ENCODE measurements at places on chromosomes 1 and 21.

GRCh38 chr1:62111084-62111483, 83.6 kb upstream of the L1TD1 start:
- DNase-seq = no peak

- peak; percentile 57 for DNase-seq
Measured at GRCh38 chr21:35922618-35923017, 137.7 kb downstream of the SETD4 start.

- DNase-seq = no peak
Measured at GRCh38 chr1:29811727-29812407, 575.5 kb downstream of the PTPRU start.

GRCh38 chr1:14027099-14027498, 327.1 kb downstream of the PRDM2 start:
- DNase-seq = no peak

DNA sequence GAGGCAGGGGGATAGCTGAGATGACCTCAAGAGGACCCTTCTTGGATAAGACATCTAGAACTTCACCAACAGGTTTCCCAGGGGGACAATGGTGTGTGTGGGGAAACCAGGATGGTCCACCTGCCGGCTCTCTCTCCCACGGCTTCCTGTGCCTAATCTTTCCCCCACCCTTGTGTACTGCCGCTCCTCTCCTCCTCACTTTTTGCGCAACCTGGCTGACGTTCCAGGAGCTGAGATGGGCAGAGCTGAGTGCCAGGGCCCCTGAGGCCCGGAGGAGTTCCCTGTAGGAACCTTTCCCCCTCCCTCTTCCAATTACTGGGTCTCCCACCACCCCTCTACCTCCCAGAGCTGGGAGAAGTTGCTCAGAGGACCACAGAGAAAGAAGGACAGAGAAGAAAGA, 6.9 kb downstream of the SLC26A9 start:
- DNase-seq = no peak

DNA sequence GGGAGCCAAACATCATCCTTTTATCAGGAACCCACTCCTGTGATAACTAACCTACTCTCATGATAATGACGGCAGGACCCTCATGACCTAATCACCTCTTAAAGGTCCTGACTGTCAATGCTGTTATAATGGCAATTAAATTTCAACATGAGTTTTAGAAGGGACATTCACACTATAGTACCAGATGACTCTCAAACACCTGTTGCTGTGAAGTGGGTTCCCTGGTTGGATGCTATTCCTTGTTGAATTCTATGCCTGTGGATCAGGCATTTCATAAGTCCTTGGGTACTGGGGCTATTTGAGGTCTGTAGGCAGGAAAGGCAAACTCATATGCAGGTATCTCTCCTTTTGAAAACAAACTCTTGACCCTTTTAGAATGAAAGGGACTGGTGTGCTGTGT, 7.5 kb upstream of the ZSWIM5 start:
- no peak for DNase-seq

GRCh38 chr1:170804419-170804818, 130.9 kb upstream of the MROH9 start:
- DNase-seq = no peak

- DNase-seq = no peak
Measured at GRCh38 chr1:182917378-182917777, 35.6 kb downstream of the SHCBP1L start.

DNA sequence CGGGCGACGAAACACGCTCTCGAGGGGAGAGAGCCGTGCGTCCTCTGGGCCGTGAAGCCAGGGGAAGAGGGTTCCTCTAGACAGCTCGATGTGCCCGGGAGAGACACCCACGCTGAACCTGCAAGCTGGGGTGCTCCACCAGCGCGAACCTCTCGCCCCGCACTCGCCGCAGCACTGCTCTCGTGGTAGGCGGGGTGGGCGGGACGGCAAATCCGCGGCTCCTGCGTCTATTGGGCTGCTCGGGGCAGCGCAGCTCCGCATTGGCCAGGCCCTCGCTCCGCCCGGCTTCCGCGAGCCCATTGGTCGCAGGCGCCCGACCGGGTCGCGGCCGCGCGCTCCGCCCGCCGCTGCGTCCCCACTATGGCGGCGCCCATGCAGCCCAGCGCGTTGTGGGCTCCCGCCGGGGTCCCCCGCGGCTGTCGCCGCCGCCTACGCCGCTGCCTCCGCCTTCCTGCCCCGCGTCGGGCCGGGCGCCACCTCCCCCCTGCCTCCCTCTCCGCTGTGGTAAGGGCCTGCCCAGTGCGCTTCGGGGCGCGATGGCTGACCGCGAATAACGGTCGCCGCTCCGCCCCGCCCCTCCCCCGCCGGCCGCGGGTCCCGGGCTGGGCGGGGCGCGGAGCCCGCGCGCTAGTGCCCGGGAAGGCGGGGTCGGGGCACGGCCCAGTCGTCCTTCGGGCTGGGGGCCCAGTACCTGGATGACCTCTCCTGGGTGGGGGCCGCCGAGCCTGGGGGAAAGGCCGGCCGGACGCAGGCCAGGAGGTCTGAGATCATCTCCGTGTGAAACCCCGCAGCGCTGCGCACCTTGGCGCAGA, at the start of gene ST3GAL3:
Gene ST3GAL3 (plus strand): TSS at position 347 of the 812 bp plus-strand sequence. CDS start 28,727 bp downstream, outside the sequence.
- peak; percentile 89 for DNase-seq

DNA sequence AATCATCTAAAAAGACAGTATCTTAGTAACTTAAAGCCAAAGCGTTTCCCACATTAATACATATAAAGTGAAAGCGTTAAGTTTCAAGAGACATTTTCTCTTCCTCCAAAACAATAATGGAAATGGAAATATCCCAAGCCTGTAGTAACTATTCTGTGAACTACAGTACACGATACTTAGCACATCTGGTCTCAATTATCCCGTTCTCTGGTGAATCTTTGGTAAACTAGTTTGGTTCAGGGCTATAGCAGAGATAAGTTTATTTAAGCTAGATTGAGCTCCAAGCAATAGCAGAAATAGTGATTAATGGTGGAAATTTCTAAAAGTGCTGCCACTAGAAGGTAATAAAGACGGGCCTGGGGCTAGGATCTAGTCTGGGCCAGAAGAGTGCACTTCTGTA, 55.2 kb downstream of the PCNX2 start:
- DNase-seq = no peak

- no peak for DNase-seq
Measured at GRCh38 chr1:19219451-19219850, 9.4 kb upstream of the UBR4 start.

DNA sequence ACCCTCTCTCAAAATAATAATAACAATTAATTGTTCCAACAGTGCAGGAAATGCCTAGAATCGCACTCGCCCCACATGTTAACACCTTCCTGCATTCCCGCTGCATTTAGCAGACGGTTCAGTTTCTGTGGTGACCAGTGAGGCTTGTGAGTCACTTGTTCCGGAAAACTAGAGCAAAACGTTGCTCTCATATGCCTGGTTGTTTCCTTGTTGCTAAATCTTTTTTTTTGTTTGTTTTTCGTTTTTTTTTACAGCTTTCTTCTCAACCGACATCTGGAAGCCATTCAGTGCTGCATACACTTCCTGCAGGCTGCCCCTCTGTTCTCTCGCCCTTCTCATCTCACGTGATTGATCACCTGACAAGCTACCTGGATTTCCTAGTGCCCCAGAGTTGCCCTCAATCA, 56.9 kb upstream of the TMPRSS2 start:
- no peak for DNase-seq

GRCh38 chr1:93638307-93638847, 43.3 kb downstream of the BCAR3 start:
- DNase-seq = no peak

GRCh38 chr21:15324542-15324941, 259.7 kb upstream of the NRIP1 start:
- DNase-seq = no peak

GRCh38 chr1:206590025-206590758, 22.1 kb downstream of the EIF2D start:
- DNase-seq = peak; percentile 12

GRCh38 chr21:39559511-39559910, 53.2 kb upstream of the B3GALT5 start:
- no peak for DNase-seq

- peak; percentile 33 for DNase-seq
Measured at GRCh38 chr21:38661889-38662568, 143.7 kb upstream of the ETS2 start.

DNA sequence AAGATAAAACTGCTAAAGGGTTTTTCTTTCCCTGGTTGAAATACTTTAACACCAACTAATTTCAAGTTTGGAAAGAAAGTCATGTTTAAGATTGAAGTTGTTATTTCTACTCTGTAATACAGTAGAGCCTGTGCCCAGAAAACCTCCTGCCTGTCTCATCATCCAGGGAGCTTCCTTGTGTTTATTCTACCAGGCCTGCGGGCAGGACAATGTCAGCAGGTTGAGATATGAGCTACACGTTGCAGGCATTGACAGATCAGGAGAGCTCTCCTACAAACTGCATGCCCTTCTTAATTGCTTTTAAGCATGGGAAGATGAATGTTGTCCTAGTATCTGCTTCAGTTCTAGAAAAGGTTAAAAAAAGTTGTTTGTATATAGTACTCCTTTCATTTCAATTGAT, 43.1 kb upstream of the CTBS start:
- DNase-seq = no peak

- no peak for DNase-seq
Measured at GRCh38 chr21:45638707-45639106, 4.8 kb upstream of the PCBP3 start.

DNA sequence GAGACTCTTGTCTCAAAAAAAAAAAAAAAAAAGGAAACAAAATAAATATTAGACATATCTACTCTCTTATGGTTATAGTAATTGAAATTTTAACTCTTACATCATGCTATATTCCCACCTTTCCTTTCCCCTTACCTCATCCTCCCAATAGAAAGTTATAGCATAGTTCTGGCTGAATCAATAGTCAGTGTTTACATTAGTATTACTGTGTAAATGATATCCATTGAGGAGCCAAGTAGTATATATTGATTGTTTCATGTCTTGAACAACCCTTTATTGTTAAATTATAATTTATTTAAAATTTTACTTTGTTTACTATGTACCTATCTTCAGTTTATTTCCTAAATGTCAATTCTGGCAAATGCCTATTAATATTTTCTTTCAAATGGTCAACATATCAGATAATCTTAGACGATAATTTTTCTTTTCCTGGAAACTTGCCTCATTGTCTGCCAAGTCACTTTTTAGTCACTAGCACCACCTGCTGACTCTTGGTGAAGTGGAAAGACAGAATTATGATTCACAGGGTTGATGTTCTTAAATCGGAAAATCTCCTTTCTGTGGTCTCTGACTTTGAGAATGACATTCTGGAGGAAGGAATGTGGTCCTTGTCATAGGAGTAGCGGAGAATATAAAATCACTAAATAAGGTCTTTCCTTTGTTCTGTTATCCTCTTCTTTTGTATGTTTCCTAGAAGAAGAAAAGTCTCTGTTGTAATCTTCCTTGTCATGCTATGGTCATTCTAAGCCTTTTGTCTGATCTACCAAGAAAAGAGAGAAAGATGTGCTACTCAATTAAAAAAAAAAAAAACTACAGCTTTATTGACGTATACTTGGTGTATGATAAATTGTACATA, 8.6 kb downstream of the HJV start:
- DNase-seq = peak; percentile 65

DNA sequence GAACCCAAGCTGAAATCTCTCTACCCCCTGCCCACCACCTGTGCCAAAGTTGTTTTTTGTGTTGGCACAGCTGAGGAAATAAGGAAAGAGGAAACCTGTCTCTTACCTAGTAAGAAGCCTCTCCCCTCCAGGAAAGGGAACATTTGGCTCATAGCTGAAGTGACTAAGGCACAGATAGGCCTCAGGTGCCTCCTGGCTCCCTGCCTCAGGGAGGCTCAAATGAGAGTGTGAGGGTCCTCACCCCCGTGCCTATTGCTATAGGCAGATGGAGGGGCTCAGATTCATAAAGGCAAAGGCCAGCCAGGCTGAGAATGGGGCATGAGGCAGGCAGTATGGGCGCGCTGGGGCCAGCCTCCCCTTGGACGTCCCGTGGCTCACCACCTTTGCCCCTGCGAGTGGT, 7.4 kb downstream of the SLC30A2 start:
- DNase-seq = no peak

DNA sequence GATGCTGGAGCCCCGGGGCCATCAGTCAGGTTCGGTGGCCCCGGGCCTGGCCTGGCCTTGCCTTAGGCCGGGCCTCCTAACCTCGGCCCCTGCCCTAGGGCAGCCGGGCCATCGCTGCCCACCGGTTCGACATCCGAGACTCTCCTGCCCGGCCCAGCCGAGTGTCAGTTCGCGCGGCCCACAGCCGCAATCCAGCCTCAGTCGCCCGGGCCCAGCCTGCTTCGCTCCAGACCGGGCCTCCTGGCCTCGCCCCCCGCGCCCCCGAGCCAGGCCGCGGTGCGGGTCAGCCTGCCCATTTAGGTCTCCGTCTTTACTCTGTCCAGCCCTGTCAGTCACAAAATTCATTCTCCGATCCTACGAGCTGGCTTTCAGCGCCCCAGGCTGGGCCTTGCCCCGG, 777 bp downstream of the LRRC41 start:
- DNase-seq = no peak

DNA sequence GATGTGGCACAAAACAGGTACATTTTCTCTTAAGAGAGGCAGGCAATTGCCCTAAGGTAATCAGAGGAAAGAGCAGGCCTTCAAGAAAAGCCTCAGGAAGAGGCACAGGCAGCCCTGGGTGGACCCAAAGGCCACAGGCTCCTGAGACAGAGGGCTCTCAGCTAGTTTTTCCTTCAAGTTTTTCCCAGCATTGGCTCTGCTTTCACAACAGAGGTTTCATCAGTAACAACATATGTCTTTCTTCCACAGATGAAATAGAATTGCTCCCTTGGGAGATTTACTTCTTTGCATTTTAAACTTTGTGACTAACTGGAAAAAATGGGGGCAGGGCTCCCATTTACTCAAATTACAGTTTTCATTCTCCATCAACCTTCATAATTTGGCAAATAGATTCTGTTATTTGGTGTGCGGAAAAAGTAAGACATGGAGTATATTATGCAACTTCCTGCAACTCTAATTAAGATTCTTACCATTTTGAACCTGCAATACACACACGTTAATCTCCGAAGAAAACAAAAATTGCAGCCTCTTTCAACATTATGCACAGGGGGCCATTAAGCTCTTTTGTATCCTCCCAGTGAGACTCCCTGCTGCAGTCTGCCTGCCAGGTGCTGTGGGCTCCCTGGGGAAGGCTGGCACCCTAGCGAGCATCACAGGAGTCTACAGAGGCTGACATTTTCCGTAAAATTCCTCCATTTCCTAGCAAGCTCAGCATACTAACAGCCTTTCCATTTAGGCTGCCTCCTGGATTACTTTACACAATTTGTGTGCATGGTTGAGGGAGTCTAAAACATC, 282.3 kb downstream of the USH2A start:
- no peak for DNase-seq

DNA sequence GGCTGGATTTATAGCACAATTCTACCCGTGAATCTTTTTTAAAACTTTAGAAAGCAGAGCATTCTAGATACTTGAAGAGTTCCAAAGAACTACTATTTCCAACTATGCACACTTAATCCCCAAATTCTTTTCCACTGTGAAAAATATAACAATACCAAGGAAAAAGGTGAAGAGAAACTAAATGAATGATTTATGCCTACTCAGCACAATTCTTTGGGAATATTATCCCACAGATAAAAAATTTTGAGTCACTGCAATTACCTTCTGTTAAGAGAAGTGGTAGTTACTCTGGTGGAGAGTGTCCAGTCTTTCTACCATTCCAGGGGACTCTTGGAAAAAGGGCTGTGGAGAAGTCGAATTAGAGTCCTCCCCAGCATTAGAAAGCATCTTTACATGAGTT, 39.2 kb downstream of the ERO1B start:
- DNase-seq = no peak

Measured in kidney glomerular epithelial cell (primary cell).